HuH-7.5 (cell line): ENCODE measurements at places on chromosomes 1 and 21.

DNA sequence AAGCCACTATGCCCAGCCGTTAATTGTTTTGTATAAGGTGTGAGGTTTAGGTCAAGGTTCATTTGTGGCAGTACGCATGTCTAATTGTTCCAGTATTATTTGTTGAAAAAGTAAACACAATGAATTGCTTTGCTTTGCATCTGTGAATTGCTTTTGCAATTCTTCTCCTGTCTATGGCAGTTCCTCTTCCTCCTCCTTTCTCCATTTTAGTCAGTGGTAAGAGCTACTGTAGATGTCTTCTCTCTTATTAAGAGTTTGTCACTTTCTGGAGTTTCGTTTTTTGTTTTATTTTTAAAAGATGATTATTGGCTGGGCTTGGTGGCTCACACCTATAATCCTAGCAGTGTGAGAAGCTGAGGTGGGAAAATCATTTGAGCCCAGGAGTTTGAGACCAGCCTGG, 29.2 kb downstream of the C1orf185 start:
- DNase-seq = no peak

- DNase-seq = no peak
Observed at GRCh38 chr1:1602968-1603506, 3.1 kb upstream of the FNDC10 start.

DNA sequence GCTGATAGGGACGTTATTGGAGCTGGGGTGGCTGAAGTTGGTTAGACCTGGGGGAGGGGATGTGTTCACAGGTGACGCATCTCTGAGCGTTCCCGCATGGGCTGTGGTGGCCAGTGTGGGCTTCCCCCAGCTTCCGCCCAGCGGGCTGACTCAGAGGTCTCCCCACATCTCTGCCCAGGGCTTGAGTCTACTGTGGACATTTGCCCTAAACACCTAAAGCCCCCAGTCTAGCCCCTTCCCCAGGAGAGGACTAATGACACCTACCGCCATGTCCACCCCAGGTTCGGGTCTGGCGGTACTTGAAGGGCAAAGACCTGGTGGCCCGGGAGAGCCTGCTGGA, 2.0 kb downstream of the AGRN start:
- no peak for DNase-seq

DNA sequence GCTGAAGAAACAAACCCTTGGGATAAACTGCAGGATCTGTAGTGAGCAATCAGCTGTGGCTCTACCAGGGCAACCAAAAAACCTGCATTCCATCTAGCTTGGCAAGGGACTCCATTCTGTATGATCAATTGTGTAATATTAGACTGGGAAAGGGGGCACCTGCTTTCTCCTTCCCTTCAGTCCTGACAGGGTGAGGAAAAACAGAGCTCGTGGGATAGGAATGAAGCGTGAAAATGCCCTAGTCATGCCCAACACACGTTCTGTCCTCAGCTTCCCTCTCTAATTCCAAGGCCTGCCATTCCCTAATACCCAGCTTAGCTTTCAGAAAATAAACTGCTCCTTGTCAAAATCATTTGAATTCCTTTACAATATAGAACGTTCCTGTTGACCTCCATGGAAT, 442.3 kb downstream of the PLPP3 start:
- DNase-seq = no peak

DNA sequence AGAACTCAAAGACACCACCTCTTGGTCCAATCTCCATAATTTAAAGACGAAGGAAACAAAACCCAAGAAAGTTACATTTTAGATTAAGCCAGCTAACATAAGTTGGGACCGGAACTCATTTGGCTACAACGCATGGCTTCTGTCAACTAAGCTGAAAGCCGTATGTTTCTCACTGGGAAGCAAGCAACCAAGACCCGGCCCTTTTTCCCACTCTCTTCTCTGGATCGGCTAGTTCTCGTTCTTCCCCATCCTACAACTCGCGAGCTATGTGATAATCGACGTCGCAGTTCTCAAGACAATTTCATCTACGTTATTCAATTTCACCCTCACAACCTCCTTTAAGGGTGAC, 601 bp downstream of the CCT8 start:
- DNase-seq = no peak
